ENCODE measurements at places on chromosomes 1 and 21. TPM values are rescaled to one million over a fixed set of nuclear protein-coding genes. Genes with fewer than 3 reads are reported as not detected.

The PPFIA4 gene
- total RNA-seq: 25.5 TPM

The PRAMEF17 gene
- total RNA-seq: not detected

The PIK3CD gene
- 0.94 TPM for total RNA-seq

The C1orf122 gene
- 71.4 TPM for total RNA-seq

The LEFTY1 gene
- total RNA-seq: not detected

The PDPN gene
- total RNA-seq: 42.5 TPM

The ATP6V1G3 gene
- total RNA-seq: not detected

The CLDN17 gene
- not detected for total RNA-seq

The VWA5B1 gene
- total RNA-seq: not detected

The ATP5IF1 gene
- 333 TPM for total RNA-seq

The ZFP69B gene
- not detected for total RNA-seq

The REN gene
- not detected for total RNA-seq

- H3K27me3 ChIP-seq: no peaks in the 10 kb centered on the region
- no peak overlapping the region for H3K4me3 ChIP-seq
- H3K4me1 ChIP-seq: no peaks in the 10 kb centered on the region
- H3K27ac ChIP-seq: no peak overlapping the region
- DNase-seq: no peak
Measured at GRCh38 chr1:223783676-223784075, 62.1 kb downstream of the TP53BP2 start.

GRCh38 chr1:87941337-87941946 lies 612.8 kb downstream of the LMO4 start:
- H3K27ac ChIP-seq: no peak overlapping the region
- H3K36me3 ChIP-seq: no peaks in the 10 kb centered on the region
- DNase-seq: no peak

DNA sequence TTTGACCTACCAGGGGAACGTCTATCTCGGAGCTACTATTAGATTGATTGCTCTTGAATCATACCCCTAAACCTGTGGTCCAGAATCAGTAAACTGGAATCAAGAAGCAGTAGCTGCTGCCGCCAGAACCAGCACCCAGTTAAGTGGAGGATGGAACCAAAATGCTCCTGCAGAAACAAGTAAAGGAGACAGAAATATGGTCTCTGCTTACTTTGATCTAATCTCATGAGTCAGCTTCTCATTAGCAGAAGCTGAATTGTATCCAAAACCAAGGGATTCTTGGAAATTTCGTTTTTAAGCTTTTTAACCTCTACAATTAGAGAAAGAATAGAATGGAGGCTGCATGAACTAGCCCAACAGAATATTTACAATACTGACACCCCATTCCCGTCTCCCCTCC lies 42.6 kb upstream of the PIGV start:
- peak overlapping the region; percentile 27 for H3K27ac ChIP-seq
- H3K27me3 ChIP-seq: no peaks in the 10 kb centered on the region
- peaks cover 50% of the 10 kb centered on the region for H3K4me1 ChIP-seq
- no peak for DNase-seq
- no peaks in the 10 kb centered on the region for H3K36me3 ChIP-seq

DNA sequence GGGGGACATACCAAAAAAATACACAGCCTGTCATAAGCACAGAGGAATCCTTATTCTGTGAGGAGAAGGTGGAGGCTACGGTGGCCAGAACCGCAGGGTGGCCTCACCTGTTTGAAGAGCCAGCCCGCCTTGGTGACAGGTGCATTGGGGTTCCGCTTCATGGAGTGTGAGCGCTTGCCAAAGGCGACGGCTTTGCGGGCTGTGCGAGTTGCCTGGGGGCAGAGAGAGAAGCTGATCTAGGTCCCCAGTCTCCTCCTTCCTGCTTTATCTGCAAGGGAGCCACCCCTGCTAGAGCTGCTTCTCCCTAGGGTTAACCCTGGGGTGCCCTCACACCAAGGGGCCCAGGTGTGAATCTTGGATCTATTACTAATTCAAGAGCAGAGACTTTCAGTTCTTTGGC lies 54.3 kb upstream of the GOLT1A start:
- no peaks in the 10 kb centered on the region for H3K36me3 ChIP-seq
- no peak overlapping the region for H3K27ac ChIP-seq
- no peak for DNase-seq
- peaks cover 9% of the 10 kb centered on the region for H3K4me1 ChIP-seq
- no peaks in the 10 kb centered on the region for H3K27me3 ChIP-seq
- no peak overlapping the region for H3K4me3 ChIP-seq

DNA sequence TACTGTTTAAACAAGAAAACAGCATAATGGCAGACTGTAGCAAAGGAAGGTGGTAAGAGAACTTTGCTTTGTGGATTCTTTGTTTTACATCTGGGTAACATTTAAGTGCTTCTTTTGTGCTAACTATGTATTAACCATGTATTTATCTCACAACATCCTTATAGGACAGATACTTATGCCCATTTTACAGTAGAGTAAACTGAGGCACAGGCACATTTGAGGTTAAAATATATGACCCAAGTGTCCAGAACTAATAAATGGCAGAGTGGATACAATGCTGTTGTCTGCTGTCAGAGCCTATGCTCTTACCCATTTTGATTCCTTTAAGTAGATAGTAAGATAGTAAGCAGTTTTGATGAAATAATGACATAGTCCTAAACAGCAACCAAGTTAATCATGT lies 7.3 kb downstream of the CAPZA1 start:
- H3K27ac ChIP-seq: peak overlapping the region; percentile 65
- H3K27me3 ChIP-seq: no peaks in the 10 kb centered on the region
- H3K4me3 ChIP-seq: no peak overlapping the region
- DNase-seq: no peak
- peaks cover 4% of the 10 kb centered on the region for H3K36me3 ChIP-seq
- H3K4me1 ChIP-seq: peaks cover 44% of the 10 kb centered on the region

GRCh38 chr1:53147174-53147573 lies 4.7 kb upstream of the SLC1A7 start:
- H3K4me1 ChIP-seq: no peaks in the 10 kb centered on the region
- H3K36me3 ChIP-seq: no peaks in the 10 kb centered on the region
- no peak overlapping the region for H3K27ac ChIP-seq
- H3K4me3 ChIP-seq: no peak overlapping the region
- DNase-seq: no peak

DNA sequence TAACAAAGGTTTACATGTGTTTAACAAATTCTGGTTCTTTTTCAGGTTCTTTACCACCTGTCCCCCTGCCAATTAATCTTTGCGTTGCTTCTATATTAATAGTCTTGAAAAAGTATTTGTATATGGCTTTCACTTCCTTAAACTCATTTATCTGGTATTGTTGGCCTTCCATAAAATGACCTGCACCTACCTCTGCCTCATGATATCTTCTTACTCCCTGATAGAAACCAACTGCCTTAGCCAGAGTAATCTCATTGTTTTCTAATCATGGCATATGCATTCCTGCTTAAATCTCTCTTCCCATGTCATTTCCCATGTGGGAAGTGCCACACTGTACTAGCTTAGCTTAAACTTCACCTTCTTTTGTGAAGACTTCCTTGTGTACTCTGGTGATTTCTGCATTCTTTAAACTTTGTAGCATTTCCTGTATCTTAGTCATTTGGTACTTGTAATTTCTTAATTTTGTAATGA lies 8.7 kb downstream of the SMG7 start:
- H3K27ac ChIP-seq: no peak overlapping the region
- no peak overlapping the region for H3K4me3 ChIP-seq
- no peaks in the 10 kb centered on the region for H3K27me3 ChIP-seq
- peaks cover 68% of the 10 kb centered on the region for H3K4me1 ChIP-seq

GRCh38 chr21:43922949-43923348 lies 57.9 kb downstream of the AGPAT3 start:
- H3K4me3 ChIP-seq: no peak overlapping the region
- peak; percentile 61 for DNase-seq
- peaks cover 75% of the 10 kb centered on the region for H3K4me1 ChIP-seq
- no peaks in the 10 kb centered on the region for H3K27me3 ChIP-seq
- peak overlapping the region; percentile 71 for H3K27ac ChIP-seq
- H3K36me3 ChIP-seq: no peaks in the 10 kb centered on the region

- H3K4me1 ChIP-seq: no peaks in the 10 kb centered on the region
- H3K36me3 ChIP-seq: no peaks in the 10 kb centered on the region
- DNase-seq: no peak
- no peaks in the 10 kb centered on the region for H3K27me3 ChIP-seq
Measured at GRCh38 chr1:33860671-33861070, 3.2 kb upstream of the HMGB4 start.

DNA sequence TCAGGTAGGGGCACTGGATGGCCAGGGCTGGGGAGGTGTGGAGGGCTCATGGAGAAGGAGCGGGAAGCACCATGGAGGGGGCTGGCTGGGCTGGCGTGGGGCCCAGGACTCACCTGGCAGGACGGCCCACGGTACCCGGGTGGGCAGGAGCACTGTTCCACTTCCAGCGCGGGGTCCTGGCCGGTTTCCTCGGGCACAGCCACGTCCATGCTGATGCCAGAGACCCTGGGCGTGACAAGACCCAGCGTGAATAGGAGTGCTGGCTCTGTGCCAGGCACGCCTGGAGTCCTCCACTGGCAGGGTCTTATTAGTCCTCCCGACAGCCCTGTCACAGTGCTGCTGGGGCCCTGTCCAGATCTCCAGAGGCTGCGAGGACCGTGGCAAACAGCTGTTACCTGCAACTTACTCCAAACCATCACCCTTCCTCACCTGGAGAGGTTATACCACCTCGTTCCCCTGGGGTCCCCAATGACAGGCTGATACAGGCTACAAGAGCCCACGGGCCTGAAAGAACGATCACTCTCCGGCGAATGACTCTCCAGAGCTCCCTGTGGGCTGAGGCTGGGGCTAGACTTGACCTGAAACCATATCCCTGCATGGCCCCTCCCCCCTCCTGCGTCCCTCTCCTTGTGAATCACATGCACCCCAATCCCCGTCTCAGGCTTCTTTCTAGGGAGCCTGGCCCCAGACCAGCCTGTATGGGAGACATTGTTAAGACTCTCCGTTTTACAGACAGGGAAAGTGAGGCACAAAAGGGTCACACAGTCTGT lies 62.1 kb downstream of the HSPG2 start:
- no peak overlapping the region for H3K27ac ChIP-seq
- no peaks in the 10 kb centered on the region for H3K27me3 ChIP-seq
- H3K36me3 ChIP-seq: peaks cover 81% of the 10 kb centered on the region
- peaks cover 6% of the 10 kb centered on the region for H3K4me1 ChIP-seq
- no peak overlapping the region for H3K4me3 ChIP-seq

GRCh38 chr21:30924146-30924700 lies 42.8 kb upstream of the KRTAP11-1 start:
- no peak for DNase-seq
- no peaks in the 10 kb centered on the region for H3K4me1 ChIP-seq
- H3K27me3 ChIP-seq: no peaks in the 10 kb centered on the region
- H3K36me3 ChIP-seq: no peaks in the 10 kb centered on the region

DNA sequence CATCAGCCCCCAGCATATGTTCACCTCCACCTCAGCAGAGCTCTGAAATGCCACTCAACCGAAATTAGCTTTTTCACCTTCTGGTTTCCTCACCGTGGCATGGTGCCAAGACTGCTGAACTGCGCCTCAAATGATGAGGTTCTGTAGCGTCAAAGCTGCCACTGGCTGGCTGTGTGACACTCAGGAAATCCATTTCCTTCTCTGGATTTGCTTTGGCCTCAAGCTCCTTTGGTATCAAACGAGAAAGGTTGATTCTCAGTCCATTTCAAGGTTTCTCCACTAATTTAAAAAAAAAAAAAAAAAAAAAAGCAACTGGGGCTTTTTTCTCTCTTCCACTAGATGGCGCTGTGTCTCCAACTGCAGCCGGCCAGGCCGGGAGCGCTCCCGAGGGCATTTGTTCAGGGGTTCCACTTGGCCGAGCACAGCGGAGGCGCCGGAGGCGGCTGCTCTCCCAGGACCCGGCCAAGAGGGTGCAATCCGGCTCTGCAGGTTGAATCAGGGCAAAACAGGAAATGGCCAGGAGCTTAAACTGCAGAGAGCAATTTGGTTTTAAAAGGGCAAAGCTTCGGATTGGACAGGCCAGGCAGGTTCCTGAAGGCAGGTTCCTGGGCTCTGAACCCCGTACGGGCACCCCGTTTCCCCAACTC lies 26.5 kb upstream of the PLA2G2C start:
- H3K27ac ChIP-seq: no peak overlapping the region
- H3K27me3 ChIP-seq: no peaks in the 10 kb centered on the region
- peaks cover 8% of the 10 kb centered on the region for H3K4me1 ChIP-seq
- H3K36me3 ChIP-seq: no peaks in the 10 kb centered on the region

GRCh38 chr1:52225174-52225573 lies 83.3 kb downstream of the ZFYVE9 start:
- no peak for DNase-seq
- H3K27ac ChIP-seq: no peak overlapping the region
- H3K4me1 ChIP-seq: no peaks in the 10 kb centered on the region
- H3K27me3 ChIP-seq: no peaks in the 10 kb centered on the region

DNA sequence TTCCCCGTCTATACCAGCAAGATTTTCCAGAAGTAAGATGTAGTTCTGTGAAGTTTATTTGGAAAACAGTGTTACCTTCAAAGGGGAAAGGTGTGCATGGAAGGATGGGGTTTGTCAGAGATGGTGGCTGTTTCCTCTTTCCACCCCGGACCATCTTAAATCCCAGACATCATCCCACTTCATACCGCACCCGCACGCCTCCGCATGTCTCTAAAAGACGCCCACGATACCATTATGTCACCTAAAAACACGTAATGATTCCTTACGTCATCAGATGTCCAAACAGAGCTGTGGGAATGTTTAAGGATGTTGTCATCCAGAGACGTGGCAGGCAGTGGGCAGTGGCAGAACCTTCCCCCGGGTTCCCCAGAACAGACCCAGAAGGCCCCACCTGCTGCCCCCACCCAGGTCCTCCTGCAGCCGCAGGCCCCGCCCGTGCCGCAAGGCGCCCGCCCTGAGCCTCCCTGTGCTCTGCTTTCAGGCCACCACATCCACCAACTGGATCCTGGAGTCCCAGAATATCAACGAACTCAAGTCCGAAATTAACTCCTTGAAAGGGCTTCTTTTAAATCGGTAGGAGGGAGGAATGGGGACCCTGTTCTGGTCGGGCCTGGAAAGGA lies 152.2 kb downstream of the PEX14 start:
- H3K27ac ChIP-seq: no peak overlapping the region
- peaks cover 5% of the 10 kb centered on the region for H3K4me1 ChIP-seq
- no peak for DNase-seq
- H3K27me3 ChIP-seq: no peaks in the 10 kb centered on the region

GRCh38 chr1:69911301-69911801 lies 294.0 kb downstream of the LRRC40 start:
- H3K27me3 ChIP-seq: no peaks in the 10 kb centered on the region
- no peak for DNase-seq
- H3K4me3 ChIP-seq: no peak overlapping the region
- no peak overlapping the region for H3K27ac ChIP-seq
- H3K36me3 ChIP-seq: no peaks in the 10 kb centered on the region
- no peaks in the 10 kb centered on the region for H3K4me1 ChIP-seq

DNA sequence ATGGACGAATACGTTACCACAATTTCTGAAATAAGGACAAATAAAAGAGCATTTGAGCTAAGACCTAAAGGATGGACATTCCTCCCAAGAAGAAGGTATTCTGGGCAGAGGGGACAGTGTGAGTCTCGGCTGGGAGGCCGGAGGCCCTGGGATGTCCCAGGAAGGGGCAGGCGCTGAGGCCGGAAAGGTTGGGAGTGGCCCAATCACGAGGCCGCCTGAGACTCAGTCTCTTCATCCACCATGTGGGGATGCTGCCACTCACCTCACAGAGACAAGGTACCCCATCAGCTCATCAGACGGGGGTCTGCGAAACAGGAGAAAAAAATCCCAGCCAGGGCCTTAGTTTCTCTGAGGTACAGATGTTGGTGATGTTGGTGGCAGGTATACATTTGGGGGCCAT lies 24.3 kb upstream of the LAPTM5 start:
- H3K4me3 ChIP-seq: no peak overlapping the region
- no peaks in the 10 kb centered on the region for H3K36me3 ChIP-seq
- no peak overlapping the region for H3K27ac ChIP-seq

- no peaks in the 10 kb centered on the region for H3K36me3 ChIP-seq
- H3K27ac ChIP-seq: no peak overlapping the region
- peaks cover 10% of the 10 kb centered on the region for H3K4me1 ChIP-seq
- DNase-seq: no peak
Measured at GRCh38 chr1:17167041-17167785, 37.7 kb upstream of the PADI1 start.
